GM12878 (cell line): ENCODE measurements at places on chromosomes 4 and X.

DNA sequence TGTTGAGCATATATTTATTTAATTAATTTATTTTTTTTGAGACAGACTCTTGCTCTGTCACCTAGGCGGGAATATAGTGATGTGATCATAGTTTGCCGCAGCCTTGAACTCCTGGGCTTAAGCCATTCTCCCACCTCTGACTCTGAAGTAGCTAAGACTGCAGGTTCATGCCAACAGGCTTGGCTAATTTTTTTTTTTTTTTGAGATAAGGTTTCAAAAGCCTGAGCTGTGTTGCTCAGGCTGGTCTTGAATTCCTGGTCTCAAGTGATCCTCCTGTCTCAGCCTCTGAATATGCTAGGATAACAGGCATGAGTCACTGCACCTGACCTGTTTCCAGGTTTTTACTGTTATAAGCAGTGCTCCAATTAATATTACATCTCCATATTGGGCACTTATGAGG lies 4.8 kb downstream of the ADD1 start:
- DNase-seq = no peak

GRCh38 chrX:149830192-149830873 lies 48.6 kb downstream of the MAGEA9 start:
- peak; percentile 17 for DNase-seq

GRCh38 chr4:165058666-165059065 lies 5.0 kb downstream of the TRIM75 start:
- no peak for DNase-seq

- DNase-seq = no peak
These were observed 8.2 kb downstream of the ATP11C start for GRCh38 chrX:139924696-139925095.
